NCI-H2171 treated with DMSO at 0.1 percent for 48 hours (cell line): ENCODE measurements at places on chromosomes 1 and 21.
A peak's percentile ranks its signal among the peaks of the same experiment; 100 is the strongest.

- DNase-seq = no peak
Observed at GRCh38 chr1:214587165-214587564, 15.8 kb upstream of the CENPF start.

DNA sequence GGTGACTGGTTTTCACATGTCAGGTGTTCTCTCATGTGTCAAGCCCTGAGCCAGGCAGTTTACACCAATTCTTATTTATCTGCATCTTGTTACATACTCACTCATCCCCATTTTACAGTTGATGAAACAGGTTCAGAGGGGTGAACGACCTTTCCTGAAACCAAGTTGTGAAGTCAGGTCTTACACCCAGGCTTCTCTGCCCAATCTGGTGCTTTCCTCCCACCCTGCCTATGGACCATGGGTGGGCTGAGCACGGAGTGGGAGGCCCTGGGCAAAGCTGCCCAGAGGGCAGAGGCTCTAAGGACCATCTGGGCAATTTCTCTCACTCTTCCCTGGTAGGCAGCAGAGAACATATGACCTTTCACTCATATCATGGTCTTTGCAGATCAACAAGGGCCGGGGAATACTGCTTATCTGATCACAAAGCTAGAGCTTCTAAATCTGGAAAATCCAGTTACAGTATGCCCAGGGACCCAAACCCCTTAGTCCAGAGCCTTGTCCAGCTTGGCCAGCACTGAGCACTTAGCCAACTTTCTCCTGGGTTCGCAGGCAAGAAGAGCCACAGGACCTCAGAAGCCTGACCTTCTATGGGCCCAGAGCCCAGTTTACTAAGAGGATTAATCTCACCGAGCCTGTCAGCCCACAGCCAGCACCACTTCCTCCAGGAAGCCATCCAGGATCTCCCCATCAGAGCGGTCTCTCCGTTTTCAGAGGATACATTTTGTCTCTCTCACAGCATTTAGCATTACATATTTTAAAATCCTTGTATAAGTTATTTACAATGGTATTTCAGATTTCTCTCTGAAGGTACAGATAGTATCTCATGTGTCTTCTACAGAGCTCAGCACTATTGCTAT, 16.0 kb upstream of the TTC39A start:
- DNase-seq = no peak

DNA sequence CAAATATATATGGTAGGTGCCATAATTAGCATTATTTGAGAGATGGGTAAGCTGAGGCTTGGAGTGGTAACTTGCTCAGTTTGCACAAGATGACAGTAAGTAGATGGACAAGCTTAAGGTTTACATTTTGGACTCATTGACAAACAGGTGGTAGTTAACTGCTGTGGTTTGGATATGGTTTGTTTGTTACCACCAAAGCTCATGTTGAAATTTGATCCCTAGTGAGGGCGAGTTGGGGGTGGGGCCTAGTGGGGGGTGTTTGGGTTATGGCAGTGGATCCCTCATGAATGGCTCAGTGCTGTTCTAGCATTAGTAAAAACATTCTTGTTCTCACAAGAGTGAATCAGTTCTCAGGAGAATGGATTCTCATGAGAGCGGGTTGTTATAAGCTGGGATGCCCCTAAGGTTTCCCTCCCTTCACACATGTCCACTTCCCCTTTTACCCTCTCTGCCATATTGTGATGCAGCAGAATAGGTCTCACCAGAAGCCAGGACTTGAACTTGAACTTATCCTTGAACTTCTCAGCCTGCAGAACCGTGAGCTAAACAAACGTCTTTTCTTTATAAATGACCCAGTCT, 6.6 kb upstream of the PRRX1 start:
- DNase-seq = no peak

- no peak for DNase-seq
Observed at GRCh38 chr1:89703469-89703868, 70.5 kb downstream of the LRRC8C start.

DNA sequence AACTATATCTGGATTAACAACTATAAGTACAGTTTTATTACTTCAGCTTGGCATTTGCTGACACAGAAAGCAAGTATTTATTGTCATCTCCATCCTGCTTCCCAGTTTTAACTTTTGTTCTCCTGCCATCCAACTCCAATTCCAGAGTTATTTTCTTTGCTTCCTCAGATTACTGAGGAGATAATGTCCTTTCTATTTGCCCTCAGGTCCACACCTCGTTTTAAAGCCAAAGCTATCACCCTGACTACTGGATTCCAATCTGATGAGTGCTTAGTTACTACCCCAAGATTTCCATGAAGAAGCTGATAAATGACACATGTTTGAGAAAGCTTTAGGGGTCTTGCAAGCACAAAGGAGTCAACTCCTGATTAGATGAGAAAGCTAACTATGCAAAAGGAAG, 25.2 kb downstream of the ACKR1 start:
- DNase-seq = no peak

GRCh38 chr1:41364442-41365319, 3.4 kb downstream of the FOXO6 start:
- no peak for DNase-seq

DNA sequence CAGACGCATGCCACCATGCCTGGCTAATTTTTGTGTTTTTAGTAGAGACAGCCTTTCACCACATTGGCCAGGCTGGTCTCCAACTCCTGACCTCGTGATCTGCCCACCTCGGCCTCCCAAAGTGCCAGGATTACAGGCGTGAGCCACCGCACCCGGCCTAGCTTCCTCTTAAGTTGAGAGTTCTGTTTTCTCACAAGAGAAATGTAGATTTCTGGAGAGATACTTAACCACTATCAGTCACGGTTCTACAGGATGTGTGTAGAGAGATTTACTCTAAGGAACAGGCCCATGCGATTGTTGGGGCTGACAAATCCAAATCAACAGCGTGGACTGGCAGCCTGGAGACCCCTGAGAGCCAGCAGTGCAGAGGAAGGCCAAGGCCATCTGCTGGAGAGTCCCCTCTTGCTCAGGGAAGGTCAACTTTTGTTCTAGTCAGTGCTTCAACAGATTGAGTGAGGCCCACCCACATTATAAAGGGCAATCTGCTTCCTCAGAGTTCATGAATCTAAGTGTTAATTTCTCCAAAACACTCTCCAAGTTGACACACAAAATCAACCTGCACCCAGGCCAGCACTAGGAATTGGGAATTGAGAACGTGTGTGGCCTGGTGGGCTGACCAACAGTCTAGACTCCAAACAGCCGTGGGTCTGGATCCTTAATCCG, 38.7 kb downstream of the CHAF1B start:
- no peak for DNase-seq

DNA sequence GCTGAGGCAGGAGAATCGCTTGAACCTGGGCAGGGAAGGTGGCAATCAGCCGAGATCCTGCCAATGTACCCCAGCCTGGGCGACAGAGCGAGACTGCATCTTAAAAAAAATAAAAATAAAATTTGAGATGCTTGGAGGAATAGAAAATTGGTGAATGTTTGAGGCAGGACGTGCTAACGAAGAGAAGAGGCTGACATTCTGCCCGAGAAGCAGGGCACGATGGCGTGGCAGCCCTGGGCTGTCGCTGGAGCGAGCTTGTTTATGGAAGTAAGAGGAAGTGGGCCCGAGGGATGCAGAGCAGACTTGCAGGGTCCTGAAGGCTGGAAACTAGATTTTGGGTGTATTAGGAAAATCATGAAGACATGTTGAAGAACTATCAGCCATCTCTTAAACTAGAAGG, 92.6 kb downstream of the KIF26B start:
- no peak for DNase-seq

DNA sequence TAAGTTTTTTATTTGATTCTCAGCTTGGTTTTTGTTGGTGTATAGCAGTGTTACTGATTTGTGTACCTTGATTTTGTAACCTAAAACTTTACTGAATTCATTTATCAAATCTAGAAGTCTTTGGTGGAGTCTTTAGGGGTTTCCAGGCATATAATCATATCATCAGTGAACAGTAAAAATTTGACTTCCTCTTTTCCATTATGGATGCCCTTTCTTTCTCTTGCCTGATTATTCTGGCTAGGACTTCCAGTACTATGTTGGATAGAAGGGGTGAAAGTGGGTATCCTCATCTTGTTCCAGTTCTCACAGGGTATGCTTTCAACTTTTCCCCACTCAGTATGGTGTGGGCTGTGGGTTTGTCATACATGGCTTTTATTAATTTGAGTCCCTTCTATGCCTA, 23.6 kb upstream of the MAB21L3 start:
- DNase-seq = no peak

GRCh38 chr1:175217721-175218531, 25.4 kb upstream of the KIAA0040 start:
- DNase-seq = peak; percentile 67

DNA sequence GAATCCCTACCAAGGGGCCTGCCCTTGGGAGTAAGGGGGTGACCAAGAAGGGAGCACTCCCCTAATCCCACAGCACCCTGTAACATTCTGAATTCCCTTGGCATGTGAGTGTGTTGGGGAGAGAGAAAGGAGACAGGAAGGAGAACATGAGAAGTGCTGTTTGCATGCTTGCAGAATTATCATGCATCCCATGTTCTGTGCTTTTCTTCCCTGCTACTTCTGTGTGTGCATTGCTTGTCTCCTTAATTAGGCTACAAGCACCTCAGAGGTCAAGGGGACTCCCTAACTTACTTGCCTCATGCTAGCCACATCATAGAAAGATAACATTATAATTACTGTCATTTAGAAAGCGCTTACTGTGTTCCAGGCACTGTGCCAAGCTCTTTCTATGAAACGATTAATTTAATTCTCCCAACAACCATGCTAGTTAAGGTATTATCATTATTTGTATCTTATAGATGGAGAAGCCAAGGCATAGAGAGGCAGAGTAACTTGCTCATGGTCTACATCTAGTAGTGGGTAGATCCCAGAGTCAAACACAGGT, 11.1 kb downstream of the NOS1AP start:
- DNase-seq = no peak

GRCh38 chr1:183048087-183049085, 25.2 kb downstream of the LAMC1 start:
- DNase-seq = no peak

DNA sequence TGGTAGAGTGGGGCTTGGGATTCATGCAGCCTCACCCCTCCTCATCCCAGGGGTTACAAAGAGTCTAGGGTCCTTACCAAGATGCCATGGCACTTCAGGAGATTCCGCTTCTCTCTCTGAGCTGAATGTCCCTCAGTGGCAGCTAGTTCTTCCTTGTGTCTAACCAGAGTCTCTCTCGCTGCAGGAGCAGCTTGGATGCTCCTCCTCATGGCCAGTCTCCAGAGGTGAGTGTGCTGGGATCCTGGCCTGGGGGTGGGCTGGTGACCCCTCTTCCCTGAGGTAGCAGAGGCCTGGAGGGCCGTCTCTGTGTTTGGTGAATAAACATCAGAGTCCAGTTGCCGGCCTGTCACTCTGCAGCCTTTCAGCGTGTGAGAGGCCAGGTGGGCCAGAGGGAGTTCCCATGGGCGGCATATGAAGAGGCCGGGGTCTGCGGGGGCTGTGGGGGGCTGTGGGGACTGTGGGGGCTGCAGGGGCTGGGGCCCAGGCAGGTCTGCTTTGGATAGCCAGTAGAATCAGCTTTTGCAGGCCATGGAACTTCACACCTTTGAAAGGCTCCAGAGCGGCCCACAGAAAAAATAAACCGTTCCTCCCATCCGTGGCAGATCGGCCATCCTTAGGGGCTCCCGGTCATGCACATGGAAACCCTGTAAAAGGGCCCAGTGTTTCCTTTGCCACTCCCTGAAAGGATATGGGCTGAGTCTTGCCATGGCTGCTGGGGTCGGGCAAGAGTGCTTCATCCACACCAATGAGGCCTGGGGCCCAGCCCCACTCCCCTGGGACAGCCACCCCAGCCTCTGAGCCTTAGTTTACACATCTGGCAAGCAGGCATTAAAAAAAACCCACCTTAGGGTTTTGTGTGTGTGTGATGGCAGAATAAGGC, 256.4 kb downstream of the FOXD2 start:
- no peak for DNase-seq

- no peak for DNase-seq
Observed at GRCh38 chr1:228979325-228979699, 244.0 kb downstream of the RHOU start.

- DNase-seq = no peak
Observed at GRCh38 chr1:221292652-221293051, 413.4 kb downstream of the HLX start.

DNA sequence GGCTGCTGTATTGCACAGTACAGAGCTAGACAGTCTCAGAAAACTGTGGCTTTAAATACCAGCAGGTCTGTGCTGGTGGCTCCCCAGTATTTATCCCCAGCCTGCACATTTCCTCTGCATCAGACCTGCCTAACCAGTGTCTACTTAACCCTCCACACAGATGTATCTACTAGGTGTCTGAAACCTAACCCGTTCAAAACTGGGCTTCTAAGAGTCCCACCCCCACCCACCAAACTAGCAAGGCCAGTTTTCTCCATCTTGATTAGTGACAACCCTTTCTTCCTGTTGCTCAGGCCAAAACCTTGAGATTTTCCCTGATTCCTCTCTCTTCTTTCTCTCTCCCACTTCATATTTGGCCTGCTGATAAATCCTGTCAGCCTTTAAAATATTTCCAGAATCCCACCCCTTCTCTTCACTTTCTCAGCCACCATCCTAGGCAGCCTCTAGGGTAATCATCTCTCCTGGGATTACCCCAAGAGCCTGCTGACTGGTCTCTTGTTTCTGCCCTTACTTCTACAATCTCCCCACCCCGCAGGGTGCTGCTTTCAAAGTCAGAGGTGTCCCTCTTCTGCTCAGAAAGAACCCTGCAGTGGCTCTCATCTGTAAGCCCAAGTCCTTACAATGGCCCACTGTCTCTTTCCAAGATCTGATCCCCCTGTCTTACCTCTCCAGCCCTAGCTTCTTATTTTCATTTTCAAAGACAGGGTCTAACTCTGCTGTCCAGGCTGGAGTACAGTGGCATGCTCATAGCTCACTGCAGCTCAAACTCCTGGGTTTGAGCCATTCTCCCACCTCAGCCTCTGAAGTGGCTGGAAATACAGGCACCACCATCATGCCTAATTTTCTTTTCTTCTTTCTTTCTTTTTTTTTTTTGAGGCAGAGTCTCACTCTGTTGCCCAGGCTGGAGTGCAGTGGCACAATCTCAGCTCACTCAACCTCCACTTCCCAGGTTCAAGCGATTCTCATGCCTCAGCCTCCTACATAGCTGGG, 45.2 kb downstream of the H3-3A start:
- no peak for DNase-seq

GRCh38 chr1:119748040-119748439, 20.7 kb downstream of the HMGCS2 start:
- DNase-seq = no peak

DNA sequence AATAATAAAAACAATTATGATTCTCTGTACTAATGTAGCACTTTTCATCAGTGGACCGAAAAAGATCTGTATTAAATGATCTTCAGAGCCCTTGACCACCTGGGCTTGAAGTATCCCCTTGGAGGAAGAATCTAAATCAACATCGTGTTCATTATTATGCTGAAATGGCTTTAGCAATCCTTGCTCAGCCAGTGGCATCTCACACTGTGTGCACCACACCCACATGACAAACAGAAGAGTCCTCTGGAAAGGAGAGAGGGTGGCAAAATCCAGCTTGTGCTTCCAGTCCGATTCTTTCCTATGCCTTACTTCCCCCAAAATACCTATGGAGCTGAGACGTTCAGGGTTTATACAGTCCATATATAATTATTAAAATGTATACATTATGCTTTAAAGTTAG, 318.5 kb upstream of the RUNX1 start:
- no peak for DNase-seq
